ENCODE measurements at places on chromosomes 4 and X. TPM values are rescaled to one million over a fixed set of nuclear protein-coding genes. Genes with fewer than 3 reads are reported as not detected.

Gene TRAPPC11
- 36.1 TPM for total RNA-seq

Gene BEX2
- total RNA-seq = 0.38 TPM

Gene CSAG3
- not detected for total RNA-seq

Gene GC
- not detected for total RNA-seq

Gene ADGRG2
- 0.09 TPM for total RNA-seq

Gene MID1IP1
- 16.3 TPM for total RNA-seq

Gene MAGEA10
- not detected for total RNA-seq

Gene KCTD8
- total RNA-seq = not detected

Gene CTSO
- 3.6 TPM for total RNA-seq

Gene NHSL2
- total RNA-seq = 21.1 TPM

Gene NFKB1
- 41.9 TPM for total RNA-seq

Gene NRK
- 0.28 TPM for total RNA-seq

Gene CNGA1
- total RNA-seq = 0.56 TPM

Gene USP26
- total RNA-seq = not detected

Gene PWWP3B
- total RNA-seq = not detected

Gene VCX
- not detected for total RNA-seq

Gene MAMLD1
- total RNA-seq = 0.85 TPM

Gene GPR143
- 2.6 TPM for total RNA-seq

Gene SPANXA2
- not detected for total RNA-seq

Gene NAT8L
- 0.09 TPM for total RNA-seq

Gene GPR119
- total RNA-seq = not detected

Gene SLC6A8
- 7.9 TPM for total RNA-seq

Gene PNCK
- total RNA-seq = 0.09 TPM

Gene FAT4
- total RNA-seq = 42.5 TPM

Gene GAGE12E
- not detected for total RNA-seq

Gene HTN3
- total RNA-seq = not detected

Gene EREG
- total RNA-seq = not detected

Gene CCDC110
- 0.75 TPM for total RNA-seq

Gene CA5B
- 3.0 TPM for total RNA-seq

Gene INTS6L
- 2.9 TPM for total RNA-seq

All from endothelial cell of coronary artery (primary cell).